ENCODE measurements at places on chromosomes 11 and 22.

GRCh38 chr11:60469723-60470122 lies 14.1 kb downstream of the MS4A1 start:
- DNase-seq: no peak

- DNase-seq: no peak
Observed at GRCh38 chr22:41078931-41079330, 13.5 kb upstream of the EP300 start.

DNA sequence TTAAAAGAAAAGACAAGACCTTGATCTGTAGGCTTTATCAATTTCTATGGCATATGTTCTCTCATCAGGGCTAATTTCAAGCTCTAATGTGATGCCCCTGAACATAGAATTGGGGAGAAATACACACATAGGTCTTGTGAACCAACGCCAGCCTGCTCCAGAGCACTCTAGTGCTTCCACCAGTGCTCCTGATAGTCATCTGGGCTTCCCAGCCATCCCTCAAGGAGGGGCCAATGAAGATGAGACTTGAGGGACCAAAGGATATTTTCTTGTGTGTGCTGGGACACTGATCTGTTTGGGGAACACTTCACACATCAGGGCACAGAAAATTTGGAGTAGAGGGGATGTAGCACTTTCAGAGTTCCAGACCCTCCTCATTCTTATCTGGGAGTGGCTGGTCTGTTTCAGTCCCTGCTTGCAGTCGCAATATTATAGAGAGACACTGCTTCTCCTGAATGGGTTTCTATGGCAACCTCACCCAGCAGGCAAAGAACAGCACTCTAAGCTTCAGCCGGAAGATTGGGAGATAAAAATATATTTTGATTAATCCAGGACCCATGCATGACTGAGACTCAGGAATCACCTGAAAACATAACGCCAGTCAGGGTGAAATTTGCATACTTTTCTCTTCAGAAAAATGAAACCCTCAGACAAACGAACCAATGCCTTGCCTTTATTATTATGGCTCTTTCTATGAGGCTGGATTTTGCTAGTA lies 28.4 kb upstream of the SCN3B start:
- no peak for DNase-seq

- peak; percentile 83 for DNase-seq
Observed at GRCh38 chr11:34068111-34068510, 16.6 kb downstream of the CAPRIN1 start.

GRCh38 chr22:37112084-37112728 lies 2.7 kb upstream of the TMPRSS6 start:
- no peak for DNase-seq

GRCh38 chr11:133705074-133705648 lies 140.2 kb downstream of the SPATA19 start:
- DNase-seq: no peak

DNA sequence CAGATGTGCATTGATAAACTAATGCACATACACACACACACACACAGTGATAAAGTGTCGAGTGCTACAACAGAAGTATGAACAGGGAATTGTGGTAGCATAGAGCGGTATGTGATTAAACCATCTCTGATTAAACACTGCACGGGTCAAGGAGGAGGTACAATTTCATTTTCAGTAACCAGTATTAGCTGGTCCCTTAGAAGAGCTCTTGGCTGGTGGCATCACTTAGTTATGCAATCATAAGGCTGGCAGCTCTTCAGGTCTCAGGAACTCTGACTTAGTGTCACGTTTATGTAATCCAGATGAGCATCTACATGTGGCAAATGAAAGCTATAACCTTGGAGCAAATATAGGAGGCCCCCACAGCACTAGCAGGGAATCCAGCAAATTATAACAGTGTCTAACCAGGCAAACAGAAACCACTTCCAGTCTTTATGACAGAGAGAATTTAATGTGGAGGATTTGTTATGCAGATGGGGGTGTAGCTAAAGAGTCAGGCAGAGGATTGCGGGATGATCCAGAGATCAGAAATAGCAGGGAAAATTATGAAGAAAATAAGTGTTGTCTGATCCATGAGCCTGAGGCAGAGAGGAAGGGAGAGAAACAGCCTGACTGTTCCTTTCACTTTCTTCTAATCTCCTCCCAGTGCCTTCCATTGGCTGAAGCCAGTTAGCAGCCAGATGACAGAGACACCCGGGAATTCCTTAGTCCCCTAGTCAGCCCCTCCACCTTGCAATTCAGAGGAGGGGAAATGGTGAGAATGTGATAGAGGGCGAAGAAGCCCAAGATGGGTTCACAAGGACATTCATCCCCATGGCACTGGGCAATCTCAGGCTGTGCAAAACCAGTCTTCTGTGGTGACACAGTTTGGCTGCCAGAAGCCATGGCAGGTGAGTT lies 533.1 kb upstream of the TENM4 start:
- no peak for DNase-seq

DNA sequence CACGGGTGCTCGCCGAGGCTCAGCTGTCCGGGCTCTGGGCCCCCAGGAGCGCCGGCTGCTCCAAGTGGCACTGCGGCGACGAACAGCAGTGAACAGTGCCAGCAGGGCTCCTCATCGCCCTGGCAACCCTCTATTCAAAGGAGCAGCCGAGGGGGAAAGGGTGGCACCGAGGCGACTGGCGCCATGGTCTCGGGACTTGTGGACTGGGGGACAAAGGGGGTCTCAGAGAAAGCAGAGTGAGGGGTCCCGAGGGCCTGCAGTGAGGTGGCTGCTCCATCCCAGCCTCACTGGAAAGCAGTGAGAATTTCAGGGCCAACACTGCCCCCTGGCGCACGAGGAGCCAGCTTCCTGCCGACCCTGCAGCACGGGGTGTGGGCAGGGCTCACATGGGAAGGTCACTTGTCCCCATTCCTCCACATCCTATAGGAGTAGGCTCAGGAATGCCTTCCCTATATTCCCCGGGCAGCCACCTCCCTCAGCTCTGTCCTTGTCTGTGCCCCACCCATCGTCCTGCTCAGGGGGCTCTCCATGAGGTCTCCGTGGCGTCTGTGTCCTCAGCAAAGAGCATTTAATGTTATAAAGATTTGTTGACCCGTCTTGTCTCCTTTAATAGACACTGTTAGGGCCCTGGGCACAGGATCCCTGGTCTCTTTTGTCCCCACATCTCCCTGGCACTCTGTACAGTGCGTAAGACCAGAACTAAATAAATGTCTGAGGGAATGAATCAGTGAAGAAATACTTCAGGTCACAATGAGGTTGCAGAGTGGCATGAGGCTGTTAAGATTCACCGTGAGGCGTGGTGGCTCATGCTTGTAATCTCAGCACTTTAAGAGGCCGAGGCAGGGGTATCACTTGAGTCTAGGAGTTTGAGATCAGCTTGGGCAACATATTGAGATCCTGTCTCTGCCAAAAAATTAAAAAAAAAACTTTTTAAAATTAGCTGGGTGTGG lies 26.4 kb downstream of the LRFN4 start:
- peak; percentile 47 for DNase-seq

DNA sequence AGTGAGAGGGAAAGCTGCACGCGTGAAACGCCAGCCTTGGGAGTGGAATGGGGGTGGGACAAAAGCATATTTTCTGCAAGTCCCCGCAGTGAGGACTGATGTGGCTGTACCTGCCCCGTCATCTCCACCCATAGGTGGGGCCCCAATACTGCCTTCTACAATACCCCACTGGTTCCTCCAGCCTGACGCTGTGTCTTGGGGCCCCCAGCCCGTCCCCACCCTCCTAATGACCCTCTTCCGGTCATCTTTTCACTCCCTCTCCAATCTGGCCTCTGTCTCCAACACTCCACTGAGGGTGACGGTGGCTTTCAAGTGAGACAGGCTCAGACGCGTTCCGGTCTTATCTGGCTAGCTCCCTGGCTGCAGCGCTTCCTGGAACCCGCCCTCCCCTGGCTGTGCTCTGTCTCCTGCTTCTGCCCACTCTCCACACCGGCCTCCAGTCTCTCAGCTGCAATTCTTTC lies 104.2 kb downstream of the MICAL3 start:
- peak; percentile 68 for DNase-seq

DNA sequence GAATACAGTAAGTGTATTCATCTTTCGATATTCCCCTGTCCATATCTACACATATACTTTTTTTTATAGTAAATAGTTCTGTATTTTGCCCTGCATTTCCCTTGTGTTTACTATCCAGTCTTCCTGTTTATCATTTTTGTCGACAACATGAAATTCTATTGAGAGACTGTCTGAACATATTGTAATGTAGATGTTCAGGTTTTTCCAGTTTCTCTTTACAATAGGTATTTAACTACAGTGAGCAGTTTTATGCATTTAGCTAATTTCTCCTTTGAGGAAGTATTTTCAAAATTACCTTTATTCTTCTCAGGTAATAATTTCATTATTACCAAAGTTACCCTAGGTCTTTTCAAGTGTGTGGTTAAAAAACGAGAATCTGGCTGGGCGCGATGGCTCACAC lies 16.7 kb downstream of the PIK3IP1 start:
- no peak for DNase-seq

DNA sequence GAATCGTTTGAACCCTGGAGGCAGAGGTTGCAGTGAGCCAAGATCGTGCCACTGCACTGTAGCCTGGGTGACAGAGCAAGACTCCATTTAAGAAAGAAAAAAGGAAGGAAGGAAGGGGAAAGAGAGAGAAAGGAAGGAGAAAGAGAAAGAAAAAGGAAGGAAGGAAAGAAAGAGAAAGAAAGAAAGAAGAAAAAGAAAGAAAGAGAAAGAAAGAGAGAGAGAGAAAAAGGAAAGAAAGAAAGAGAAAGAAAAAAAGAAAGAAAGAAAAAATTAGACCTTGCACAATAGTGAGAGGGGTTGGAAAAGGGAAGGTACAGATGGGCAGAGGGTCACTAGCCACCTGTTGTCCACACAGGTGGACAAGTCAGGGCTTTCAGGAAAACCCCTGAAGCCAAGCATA lies 57.6 kb upstream of the RTL6 start:
- no peak for DNase-seq

GRCh38 chr11:13110929-13111812 lies 102.1 kb downstream of the RASSF10 start:
- peak; percentile 75 for DNase-seq

GRCh38 chr11:57798905-57799559 lies 37.4 kb downstream of the CTNND1 start:
- peak; percentile 22 for DNase-seq

- no peak for DNase-seq
Observed at GRCh38 chr11:34313099-34313517, 44.7 kb downstream of the ABTB2 start.

DNA sequence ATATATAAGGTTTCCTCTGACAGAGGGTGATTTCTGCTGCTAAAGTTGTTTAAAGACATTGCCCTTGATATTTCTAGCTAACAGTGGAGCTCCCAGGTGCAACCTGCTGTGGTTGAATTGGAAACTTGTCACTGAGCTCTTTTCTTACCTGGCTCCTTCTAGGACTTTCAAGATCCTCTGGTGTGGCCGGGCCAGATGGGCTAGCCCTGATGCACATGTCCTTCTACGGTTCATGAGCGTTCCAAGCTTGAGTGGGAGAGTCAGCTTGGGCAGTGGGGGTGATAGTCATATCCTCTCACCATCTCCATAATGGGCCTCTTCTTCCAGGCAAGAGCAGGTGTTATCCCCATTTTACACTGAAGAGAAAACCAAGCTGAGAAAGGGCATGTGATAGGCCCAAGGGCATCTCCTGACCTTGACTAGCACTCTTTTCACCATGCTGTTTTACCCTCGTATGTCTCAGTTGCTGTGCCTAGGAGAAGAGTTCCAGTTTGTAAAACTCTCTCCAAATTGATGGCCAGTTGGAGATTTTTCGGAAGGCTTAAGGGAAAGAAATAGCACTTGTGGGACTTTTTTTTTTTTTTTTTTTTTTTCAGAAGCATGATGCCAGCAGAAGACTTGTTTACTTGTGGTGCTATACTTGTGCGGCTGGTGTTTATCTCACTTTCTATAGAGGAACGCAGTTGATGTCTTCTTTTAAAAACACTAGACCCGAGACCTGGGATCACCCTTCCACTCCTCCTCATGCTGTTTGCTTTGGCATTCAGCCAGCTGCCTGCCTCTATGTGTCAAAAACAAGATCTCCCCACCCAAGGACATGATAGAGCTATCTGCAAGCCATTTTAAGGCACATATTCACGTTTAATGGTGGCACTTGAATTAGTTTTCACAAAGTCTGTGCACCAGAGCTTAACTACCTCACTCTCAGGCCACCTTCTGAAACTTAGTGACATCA lies 32.6 kb downstream of the TEAD1 start:
- DNase-seq: no peak

DNA sequence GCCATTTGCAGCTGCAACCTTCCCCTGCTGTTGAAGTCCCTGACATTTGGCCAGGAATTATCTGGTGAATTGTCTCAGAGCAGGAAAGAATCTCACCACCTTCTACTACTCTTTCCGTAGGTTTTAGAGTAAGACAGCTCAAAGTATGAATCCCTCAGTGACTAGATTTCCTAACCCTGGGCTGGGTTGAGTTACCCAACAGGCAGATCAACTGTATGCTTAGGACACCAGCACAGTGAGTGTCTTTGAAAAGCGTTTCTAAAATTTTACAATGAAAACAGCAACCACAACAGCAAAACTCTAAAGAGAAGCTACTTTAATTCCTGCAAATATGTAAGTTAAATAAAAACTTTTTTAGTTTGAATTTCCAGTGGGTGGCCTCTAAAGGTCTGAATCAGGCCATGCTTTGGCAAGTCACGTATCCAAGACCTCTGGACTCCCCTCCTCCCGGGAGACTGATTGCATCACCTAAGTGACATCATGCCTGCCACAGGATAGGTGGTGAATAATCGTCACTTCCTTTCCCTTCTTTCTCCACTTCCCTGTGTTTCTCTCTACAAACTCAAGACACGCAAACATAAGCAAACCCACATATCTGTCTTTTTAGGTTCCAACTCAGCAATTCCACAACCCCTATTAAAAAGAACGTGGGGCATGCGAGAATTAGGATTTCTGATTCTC lies 7.8 kb downstream of the OR8B12 start:
- no peak for DNase-seq

DNA sequence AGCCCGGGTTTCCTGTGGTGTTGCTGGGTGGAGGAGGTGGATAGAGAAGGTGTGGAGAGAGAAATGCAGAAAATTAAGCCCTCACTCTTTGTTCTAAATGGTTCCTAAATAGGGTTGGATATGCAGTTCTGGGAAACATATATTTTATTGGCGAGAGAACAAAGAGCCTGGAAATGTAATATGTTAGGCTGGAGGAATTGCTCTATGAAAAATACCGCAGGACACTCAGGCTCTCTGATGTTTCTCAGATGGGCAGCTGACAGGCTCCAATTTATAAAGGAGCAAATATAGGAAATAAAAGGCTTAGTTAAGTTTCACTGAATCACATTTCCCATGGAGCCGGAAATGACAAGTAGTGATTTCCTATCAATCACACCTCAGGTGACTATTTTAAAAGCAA lies 428.0 kb downstream of the TMEM135 start:
- DNase-seq: peak; percentile 3

- no peak for DNase-seq
Observed at GRCh38 chr11:9203691-9204311, 61.3 kb downstream of the DENND5A start.

GRCh38 chr11:20631519-20632168 lies 32.2 kb downstream of the SLC6A5 start:
- DNase-seq: no peak

- no peak for DNase-seq
Observed at GRCh38 chr22:19520566-19521305, 3.5 kb downstream of the CLDN5 start.

DNA sequence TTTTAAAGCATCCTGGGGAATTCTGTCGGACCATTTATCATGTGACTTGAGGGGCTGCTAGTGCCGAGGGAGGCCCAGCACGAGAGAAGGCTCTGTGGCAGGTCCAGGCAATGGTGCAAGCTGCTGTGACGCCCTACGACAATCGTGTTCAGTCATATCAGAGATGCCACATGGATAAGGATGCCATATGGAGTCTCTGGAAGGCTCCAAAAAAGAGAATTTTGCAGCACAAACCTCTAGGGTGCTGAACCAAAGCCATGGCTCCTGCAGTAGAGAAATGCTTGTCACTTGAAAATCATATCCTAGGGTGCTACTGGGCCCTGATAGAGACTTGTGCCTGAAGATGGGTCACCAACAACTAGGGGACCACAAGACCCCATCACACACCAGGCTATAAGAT lies 6.7 kb upstream of the CD6 start:
- DNase-seq: no peak

Measured in kidney capillary endothelial cell (primary cell).